ENCODE measurements at places on chromosomes 13 and 19.
A peak's percentile ranks its signal among the peaks of the same experiment; 100 is the strongest.

DNA sequence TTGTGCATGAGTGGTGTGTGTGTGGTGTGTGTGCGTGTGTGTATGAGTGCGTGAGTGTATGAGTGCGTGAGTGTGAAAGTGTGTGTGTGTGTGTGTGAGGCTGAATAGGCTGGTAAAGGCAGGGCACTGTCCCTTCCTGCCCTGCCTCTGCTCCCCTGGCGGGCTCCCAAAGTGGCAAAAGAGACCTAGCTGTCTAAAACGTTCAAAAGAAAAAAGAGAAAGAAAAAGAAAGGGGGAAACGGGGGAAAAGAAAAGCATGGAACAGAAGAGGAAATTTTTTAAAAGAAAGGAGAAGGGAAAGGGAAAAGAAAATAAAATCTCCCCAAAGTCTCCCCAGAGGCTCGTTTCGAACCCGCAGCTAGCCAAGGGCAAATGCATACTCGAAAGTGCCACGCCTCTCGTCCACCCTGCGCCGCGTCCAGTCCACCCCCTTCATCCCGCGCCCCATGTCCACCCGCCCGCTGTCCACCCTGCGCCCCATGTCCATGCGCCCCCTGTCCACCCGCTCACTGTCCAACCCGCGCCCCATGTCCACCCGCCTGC lies 37.0 kb upstream of the FLT1 start:
- peak; percentile 58 for DNase-seq

- DNase-seq = no peak
These were observed 57.4 kb downstream of the KCNRG start for GRCh38 chr13:50072676-50073075.

DNA sequence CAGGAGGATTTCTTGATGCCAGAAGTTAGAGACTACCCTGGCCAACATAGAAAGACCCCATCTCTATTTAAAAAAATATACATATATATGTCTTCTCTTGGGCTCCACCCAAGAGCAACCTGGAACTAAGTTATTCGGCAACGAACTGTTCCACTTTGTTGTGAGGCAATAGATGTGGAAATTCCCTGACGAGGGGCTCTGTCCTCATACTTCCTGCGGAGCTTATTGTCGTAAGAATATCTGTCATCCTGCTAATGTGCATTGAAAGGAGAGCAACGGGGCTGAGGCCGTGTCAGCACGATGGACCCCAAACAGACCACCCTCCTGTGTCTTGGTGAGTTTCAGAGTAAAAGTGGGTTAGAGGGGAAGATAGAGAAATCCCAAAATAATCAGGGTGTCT lies at the start of gene FCAR:
Gene FCAR, plus strand, starts transcription at position 246 of the 400 bp plus-strand sequence. Its CDS starts 55 bp downstream, at position 301.
- no peak for DNase-seq

GRCh38 chr19:28920269-28921066 lies 292.5 kb downstream of the UQCRFS1 start:
- no peak for DNase-seq

GRCh38 chr19:1853295-1854038 lies 5.2 kb upstream of the REXO1 start:
- peak; percentile 92 for DNase-seq

DNA sequence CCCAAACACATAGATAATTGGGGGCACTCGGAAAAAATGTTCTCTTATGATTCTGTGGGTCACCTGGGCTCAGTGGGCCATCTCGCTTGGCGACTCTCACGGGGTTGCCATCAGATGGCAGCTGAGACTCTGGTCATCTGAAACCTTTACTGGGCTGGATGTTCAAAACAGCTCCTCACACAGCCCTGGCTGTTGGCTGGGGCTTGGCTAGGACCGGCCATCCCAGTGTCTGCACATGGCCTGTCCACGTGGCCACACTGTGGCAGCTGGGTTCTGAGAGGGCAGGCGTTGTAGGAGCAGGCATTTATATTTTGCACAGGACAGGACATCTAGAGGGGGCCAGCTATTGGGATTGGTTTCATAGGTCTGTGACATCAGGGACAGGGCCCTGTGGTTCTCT lies 15.5 kb downstream of the MED25 start:
- no peak for DNase-seq

GRCh38 chr19:37867831-37868230 lies 38.6 kb downstream of the WDR87 start:
- peak; percentile 11 for DNase-seq

GRCh38 chr19:7229735-7230134 lies 64.5 kb downstream of the INSR start:
- DNase-seq = no peak

GRCh38 chr13:75330770-75331169 lies 151.2 kb downstream of the TBC1D4 start:
- no peak for DNase-seq

- no peak for DNase-seq
These were observed 12.3 kb upstream of the CYSLTR2 start for GRCh38 chr13:48641404-48641803.

DNA sequence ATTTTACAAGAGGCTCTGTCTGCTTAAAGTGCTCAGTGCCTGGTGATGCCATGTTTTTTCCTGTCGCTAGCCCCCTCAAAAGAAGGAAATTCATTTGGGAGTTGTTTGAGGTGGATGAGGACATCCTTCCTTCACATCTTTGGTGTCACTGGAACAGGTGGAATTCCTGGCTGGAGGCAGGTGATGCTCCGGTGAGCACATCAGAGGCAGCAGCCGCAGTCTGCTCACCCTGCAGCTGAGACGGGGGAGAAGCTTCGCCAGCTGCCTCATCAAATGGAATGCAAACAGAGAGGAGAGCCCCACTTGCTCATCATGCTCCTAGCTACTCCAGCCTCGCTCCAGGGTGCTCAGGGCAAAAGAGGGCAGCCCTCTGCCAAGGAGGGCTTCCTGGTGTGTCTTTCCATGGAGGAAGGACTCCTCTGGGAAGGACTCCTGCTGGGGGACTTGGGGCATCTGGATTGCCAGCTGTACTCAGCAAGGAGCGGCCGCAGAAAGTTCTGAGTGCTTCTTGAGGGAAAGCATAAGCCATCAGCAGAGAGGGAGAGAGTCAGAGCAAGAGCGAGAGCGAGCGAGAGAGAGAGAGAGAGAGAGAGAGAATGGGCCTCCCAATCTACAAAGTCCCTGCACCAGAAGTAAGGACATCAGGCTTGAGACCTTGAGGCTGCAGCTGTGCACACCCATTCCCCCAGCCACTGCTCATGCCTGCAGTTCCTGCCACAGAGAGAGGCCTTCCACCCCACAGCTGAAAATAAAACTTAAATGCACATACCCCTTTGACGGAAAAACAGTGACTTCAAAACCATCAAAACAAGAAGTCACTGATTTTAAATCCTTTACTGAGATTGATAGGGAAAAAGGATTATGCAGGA lies 74.3 kb upstream of the UBL3 start:
- DNase-seq = peak; percentile 82

- DNase-seq = no peak
These were observed 112.9 kb downstream of the LHFPL6 start for GRCh38 chr13:39490136-39490535.

DNA sequence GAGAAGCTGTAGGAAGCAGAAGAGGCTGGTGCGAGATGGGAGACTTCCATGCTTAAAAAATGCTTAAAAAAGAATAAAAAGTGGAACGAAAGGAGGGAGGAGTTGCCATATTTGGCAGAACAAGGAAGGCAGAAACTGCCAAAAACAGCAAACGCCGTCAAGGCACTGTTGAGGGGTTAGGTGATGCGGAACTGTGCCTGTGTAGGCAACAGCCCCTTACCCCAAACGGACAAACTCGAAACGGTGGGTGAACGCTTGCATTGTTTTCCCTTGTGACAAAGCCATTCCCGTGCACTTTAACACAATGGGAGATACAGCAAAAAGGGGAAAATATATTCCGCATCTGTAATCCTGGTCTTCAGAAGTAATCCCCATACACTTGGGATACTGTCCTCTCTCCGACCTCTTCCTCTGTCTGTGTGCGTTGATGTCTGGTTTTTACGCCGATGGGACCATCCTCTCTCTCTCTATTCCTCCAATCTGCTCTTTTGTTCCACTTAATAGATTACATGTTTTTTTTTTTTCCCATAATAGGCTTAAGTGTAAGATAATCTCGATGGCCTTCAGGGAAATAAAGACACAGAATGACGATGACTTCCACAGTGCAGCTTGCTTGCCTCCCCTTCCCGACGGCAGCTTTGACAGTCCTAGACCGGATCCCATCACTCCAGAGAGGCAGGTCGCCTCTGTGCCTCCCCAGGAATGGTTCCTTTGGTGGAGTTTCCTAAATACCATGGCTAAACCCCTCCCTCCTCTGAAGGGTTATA lies 132.7 kb upstream of the RNF113B start:
- no peak for DNase-seq

- no peak for DNase-seq
These were observed 1.7 kb downstream of the COMP start for GRCh38 chr19:18789422-18789869.

DNA sequence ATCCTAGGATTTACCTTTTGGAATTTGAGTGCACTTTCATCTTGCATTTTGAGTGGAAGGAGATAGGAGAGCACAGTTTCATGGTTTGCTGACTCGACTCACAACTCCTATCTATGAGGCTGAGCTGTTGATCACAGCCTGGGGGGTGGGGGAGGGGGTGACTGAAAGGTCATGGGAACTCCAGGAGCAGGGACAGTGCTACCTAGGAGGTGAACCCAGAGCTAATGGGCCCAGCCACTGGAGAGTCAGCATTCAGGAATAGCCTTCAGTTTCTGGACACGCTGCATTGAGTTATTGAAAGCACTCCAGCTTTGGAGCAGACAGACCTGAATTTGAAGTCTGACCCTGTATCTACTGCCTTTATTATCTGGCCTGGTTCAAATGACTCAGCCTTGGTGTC lies 339.9 kb downstream of the SLC7A1 start:
- DNase-seq = no peak
